Activated T-cell treated with anti-CD3 and anti-CD28 coated beads, Interleukin-2, amount 50 U/mL, for 24 hours (primary cell): ENCODE measurements at places on chromosomes 1 and 21.

DNA sequence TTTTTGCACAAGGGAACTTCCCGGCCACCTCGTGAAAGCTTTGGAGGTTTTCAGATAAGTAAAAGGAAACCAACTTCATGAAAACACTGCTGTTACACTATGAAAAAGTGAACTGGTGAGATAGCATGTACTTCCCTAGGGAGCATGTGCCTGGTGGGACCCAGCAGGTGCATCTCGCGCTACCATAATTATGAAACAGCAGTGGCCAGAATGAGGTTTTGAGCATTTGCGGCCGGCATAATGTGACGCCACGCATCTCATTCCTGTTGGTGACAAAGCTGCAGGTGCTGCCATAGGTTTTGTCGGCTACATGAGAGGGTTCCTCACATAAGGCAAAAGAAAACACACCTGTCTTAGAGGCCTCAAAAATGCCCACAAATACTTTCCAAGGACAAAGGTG is 1.7 kb downstream of the KRTAP10-3 start:
- DNase-seq: no peak

- DNase-seq: no peak
Observed at GRCh38 chr1:231431665-231432415, 9.8 kb upstream of the EGLN1 start.

DNA sequence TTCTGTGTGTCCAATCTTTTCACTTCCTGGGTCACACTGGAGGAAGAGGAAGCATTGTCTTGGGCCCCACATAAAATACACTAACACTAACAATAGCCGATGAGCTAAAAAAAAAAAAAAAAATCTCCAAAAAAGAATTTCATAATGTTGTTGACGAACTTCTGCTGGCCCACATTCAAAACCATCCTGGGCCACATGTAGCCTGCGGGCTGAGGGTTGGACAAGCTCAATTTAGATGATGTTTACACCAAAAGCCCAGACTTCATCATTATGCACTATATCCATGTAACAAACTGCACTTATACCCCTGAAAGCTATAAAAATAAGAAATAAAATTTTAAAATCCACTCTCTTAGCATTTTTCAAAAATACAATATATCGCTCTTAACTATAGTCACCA is 187.8 kb upstream of the PTBP2 start:
- no peak for DNase-seq

- no peak for DNase-seq
Observed at GRCh38 chr1:206421616-206422340, 48.5 kb upstream of the IKBKE start.
